ENCODE measurements at places on chromosomes 3 and 15.

DNA sequence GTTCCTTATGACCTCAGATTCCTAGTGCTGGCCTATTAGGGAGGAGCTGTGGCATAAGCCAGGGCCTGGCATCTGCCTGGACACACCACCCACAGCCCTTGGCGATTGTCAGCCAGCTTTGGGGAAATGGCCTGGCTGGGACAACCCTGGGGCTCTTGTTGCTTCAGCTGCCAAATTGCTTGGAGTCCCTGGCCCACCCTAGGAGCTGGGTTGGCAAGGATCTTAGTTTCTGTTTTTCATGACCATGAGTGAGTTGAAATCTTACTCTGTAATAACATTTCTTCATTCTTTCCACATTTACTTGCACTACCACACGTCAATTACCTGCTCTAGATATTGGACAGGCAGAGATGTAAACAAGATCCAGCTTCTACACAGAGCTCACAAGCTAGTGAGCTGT, 1.9 kb upstream of the MYZAP start:
- no peak for DNase-seq

DNA sequence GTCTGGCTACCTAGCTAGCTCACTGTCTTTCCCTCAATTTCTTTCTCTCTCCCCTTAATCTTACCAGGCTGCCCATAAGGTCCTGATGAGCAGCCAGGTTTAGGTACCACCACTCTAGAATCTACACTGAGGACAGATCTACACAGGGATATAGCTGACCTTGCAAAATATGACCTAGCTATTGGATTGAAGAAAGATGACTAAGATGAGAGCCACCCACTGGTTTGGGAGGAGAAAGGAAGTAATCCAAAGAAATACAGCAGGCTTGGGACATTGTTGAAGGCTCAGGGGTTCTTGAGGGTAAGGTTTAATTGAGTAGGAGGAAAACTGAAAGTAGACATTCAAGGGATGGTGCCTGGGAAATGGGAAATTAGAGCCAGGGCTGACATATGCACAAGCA, 142.0 kb upstream of the TMC3 start:
- peak; percentile 10 for DNase-seq

GRCh38 chr15:89809093-89809786, 5.4 kb downstream of the ANPEP start:
- DNase-seq: no peak

DNA sequence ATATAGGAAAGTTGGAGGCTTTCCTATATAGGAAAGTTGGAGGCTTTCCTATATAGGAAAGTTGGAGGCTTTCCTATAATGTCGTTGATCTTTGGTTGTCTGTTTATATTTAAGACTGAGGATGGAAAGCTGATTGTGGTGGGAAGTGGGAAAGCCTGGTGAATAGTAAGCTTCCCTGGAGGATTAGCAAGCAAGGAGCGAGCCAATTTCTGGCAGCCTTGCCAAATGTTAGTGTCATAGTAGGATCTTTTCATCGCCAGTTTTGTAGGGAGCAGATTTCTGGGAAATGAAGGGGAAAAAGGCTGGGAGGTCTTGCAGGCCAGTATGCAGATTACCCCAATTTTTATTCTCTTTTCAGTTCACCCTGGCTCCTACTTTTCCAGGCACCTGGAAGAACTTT, 39.9 kb upstream of the CCNL1 start:
- no peak for DNase-seq

DNA sequence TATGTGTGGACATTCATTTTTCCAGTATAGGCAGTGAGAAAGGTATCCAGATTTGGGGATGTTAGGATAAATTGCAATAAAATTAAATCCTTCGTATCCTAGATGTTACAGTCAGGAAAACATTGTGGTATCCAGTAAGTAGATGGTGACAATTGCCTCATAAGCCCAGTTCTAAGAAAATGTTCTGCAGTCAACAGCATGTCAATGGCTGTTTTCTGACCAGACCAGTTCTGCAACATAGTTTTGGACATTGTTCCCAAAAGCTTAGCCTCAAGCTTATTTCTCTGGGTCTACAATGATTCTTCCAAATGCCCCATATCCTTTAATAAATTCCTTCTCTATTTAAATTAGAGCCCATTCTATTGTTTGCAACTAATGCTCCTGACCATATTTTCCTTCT, 480.7 kb downstream of the FHIT start:
- no peak for DNase-seq

- DNase-seq: no peak
Observed at GRCh38 chr15:30882849-30883433, 20.8 kb upstream of the FAN1 start.

DNA sequence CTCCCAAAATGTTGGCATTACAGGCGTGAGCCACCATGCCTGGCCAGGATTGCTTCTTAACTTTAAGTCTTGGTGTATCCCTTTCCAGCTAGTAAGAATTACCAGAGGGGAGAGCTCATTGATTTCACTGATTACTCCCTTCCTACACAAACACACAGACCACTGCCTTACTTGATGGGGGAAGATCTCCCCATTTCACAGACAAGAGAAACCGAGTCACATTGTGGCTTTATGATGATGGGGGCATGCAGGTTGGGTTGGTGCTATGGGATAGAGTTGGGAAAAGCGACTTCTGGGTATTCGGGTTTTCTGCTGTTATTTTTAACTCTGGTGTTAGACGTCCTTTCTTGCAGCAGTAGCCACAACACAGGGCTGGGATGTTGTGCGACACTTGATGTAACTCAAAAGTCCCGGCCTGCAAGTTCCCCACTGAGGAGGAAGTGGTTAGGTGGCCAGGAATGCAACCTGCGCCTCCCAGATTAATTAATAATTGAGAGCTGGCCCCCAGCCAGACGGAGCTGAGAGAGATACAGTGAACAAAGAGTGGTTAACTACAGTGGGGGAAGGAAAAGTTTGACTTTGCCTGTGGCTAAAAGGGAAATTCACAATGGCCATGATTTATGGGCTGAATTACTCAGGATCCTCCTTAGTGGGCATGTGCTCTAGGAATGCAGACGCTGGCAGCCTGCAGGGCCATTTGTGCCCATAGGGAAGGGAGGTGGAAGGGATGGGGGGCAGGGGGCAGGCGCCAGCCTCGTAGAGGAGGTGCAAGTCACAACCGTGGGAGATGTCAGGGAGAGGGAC, 63.6 kb downstream of the SMAD6 start:
- DNase-seq: peak; percentile 50
